ENCODE measurements at places on chromosomes 3 and 15. TPM values are rescaled to one million over a fixed set of nuclear protein-coding genes. Genes with fewer than 3 reads are reported as not detected.

PLAAT1 gene
- total RNA-seq, result not detected

CELF6 gene
- 0.68 TPM for total RNA-seq

GRCh38 chr3:175564363-175564762 is 705.2 kb downstream of the NAALADL2 start:
- no peaks in the 10 kb centered on the region for H3K36me3 ChIP-seq
- no peak overlapping the region for H3K4me3 ChIP-seq
- DNase-seq, result no peak
- H3K4me1 ChIP-seq, result no peaks in the 10 kb centered on the region
- no peaks in the 10 kb centered on the region for H3K27me3 ChIP-seq

DNA sequence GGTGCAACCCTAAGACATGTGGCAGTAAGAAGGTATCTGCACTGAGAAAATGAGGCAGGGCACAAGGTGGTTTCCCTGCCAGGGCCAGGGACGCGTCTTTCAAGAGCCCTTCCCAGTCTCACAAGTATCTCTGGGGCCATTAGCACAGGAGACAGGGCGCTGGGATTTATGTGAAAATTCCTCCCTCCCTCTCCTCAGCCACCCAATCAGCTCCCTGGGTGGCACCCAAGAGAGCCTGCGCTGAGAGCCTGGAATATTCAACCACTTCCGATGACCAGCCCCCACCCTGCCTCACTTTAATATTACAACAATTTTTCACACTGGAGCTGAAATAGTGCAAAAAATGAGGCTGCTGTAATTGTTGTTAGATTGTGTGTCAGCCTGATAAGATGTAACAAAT is 26.1 kb downstream of the SEC61A1 start:
- H3K4me1 ChIP-seq, result peaks cover 16% of the 10 kb centered on the region
- H3K36me3 ChIP-seq, result peaks cover 18% of the 10 kb centered on the region
- no peak overlapping the region for H3K4me3 ChIP-seq
- no peak for DNase-seq
- H3K27me3 ChIP-seq, result no peaks in the 10 kb centered on the region

HIGD2B gene
- 0.27 TPM for total RNA-seq
